Head of caudate nucleus (tissue), 42 donors: ENCODE measurements at places on chromosomes 4 and X.

DNA sequence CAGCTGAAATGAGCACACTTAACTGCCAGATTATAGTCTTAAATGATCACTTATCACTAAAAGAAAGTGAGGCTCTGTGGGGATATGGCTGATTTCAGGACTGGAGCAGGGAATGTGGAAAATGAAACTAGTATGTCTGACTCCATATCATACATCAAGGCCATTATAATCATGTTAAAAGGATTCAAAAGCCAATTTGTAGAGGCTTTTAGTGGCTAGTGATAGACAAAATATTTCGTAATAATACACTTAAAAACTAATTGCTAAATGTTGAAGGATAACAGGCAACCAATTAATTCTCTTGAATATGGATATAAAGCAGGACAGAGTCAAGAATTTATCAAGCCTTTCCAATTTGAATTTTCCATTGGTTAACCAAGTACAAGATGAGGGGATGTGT, 358.1 kb upstream of the NDST3 start:
- no peak for DNase-seq

- DNase-seq, result no peak
Observed at GRCh38 chr4:94410678-94411206, 41.0 kb upstream of the PDLIM5 start.

DNA sequence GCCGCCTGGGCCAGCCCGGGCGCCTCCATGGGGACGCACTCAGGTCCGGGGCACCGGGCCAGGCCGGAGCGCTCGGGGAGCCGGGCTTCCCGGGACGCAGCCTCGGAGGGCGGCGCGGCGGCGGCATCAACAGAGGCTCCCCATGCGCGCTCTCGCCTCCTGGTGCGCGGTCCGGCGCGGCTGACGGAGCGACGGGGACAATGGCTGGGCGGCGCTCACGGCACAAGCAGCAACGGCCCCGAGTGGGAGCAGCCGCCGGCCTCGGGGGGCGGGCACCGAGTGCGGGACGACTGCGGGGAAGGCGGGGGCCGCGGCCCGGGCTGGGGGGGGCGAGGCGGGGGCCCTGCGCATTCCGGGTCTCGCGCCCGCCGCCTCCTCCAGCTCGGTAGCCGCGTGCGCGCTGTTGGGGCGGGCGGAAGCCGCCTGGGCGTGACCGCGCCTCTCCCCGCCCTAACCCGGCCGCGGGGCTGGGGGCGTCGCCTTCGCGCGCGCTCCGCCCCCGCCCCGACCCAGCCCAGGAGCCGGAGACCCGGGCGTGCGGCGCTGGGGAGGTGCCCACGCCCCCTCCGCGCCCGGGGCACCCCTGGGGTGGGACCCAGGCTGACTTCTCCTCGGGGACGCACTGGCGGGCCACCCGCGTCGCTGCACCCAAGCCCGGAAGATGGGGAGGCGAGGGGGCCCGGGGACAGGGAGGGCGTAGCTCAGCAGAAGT, at the start of gene PRKX:
TSS of gene PRKX (minus strand) at position 425 of the 712 bp plus-strand sequence. CDS start at position 29, 396 bp downstream.
- DNase-seq, result peak; percentile 47

DNA sequence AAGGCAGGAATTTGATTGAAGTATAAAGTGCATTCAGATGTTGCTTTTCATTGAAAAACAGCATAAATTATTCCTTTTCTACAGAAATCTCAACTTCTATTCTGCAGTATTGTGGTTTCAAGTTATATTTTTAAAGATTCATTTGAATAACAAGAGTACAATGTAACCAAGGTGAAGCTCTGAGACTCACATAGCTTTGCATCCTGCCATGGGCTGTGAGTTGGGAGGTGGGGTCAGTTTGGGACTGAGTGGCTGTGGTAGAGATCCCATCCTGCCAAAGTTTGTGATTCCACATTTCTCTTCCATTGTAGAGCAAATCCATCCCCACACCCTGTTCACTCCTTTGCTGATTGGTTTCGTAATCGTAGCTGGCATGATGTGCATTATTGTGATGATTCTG, 69.2 kb downstream of the KIT start:
- no peak for DNase-seq

- no peak for DNase-seq
Observed at GRCh38 chrX:3713937-3714434, 537 bp upstream of the PRKX start.

DNA sequence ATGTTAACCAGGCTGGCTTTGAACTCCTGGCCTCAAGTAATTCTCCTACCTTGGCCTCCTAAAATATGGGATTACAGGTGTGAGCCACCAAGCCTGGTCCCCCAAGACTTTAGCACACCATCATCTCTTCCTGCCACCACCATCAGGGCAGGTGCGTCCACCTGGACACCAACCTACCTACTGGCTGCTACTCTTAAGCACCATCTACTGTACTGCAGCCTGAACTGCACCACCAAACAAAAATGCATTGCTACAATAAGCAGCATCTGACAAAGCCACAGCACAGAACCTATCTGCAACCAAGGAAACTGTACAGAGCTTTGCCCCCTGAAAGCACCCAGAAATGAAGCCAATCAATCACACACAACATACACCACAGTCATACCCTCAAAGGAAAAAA, 139.7 kb downstream of the EFHC2 start:
- no peak for DNase-seq

GRCh38 chr4:62135565-62136156, 935.5 kb downstream of the ADGRL3 start:
- DNase-seq, result no peak

- DNase-seq, result no peak
Observed at GRCh38 chrX:100635989-100636320, 651 bp downstream of the TSPAN6 start.

- DNase-seq, result no peak
Observed at GRCh38 chr4:141078871-141079270, 54.4 kb downstream of the RNF150 start.

DNA sequence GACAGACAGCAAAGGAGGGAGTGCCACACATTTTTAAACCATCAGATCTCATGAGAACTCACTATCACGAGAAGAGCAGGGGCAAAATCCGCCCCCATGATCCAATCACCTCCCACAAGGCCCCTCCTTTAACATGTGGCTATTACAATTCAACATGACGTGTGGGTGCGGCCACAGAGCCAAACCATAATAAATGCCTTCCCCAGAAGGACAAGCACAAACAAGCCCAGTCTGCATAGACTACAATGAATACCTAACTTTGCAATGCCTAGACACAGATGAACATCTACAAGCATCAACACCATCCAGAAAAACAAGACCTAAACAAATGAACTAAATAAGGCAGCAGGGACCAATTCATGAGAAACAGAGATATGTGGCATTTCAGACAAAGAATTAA, 12.3 kb downstream of the ETDA start:
- DNase-seq, result no peak

GRCh38 chrX:44240036-44240435, 103.4 kb downstream of the EFHC2 start:
- DNase-seq, result no peak

GRCh38 chrX:107454302-107454701, 4.8 kb downstream of the FRMPD3 start:
- DNase-seq, result no peak

DNA sequence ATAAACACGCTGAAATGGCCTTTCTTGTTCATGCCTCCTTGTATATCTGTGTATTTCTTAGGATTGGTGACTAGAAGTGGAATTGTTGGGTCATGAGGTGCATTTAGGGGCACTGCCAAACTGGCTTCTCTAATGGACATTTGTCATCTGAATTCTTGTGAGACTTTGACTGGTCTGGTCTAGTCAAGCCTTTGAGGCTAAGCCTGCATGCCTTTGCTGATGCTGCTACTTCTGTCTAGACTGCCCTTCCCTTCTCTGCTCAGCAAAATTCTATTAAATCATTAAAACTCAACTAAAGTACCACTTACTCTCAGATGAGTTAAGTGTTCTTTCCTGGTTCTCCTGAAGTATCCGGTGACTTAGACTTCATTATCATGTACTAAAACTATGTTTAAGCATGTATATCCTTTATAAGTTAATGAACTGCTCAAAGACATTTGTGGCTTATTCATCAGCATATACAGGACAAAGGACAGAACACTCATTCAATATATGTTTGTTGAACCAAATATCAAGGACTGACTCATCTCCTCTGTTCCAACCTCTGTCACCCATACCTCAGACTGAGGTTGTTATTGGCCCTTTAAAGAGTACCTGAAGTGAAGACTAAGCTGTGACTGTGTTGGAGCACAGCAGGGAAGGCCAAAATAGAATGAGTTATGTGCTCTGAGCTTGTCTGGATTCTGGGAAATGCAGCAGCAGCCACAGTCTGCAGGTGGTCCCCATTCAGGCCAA, 9.0 kb downstream of the TCEAL1 start:
- no peak for DNase-seq

GRCh38 chrX:134886002-134886596, 104.7 kb upstream of the SMIM10 start:
- no peak for DNase-seq

DNA sequence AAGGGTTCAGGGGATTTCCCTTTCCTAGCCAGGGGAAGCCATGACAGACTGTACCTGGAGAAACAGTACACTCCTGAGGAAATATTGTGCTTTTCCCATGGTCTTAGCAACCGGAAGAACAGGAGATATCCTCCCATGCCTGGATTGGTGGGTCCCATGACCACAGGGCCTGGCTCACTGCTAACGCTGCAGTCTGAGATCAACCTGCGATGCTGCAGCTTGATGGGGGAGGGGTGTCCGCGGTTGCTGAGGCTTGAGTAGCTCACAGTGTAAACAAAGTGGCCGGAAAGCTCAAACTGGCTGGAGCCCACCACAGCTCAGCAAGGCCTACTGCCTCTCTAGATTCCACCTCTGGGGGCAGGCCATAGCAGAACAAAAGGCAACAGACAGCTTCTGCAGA, 819.5 kb downstream of the TECRL start:
- no peak for DNase-seq

DNA sequence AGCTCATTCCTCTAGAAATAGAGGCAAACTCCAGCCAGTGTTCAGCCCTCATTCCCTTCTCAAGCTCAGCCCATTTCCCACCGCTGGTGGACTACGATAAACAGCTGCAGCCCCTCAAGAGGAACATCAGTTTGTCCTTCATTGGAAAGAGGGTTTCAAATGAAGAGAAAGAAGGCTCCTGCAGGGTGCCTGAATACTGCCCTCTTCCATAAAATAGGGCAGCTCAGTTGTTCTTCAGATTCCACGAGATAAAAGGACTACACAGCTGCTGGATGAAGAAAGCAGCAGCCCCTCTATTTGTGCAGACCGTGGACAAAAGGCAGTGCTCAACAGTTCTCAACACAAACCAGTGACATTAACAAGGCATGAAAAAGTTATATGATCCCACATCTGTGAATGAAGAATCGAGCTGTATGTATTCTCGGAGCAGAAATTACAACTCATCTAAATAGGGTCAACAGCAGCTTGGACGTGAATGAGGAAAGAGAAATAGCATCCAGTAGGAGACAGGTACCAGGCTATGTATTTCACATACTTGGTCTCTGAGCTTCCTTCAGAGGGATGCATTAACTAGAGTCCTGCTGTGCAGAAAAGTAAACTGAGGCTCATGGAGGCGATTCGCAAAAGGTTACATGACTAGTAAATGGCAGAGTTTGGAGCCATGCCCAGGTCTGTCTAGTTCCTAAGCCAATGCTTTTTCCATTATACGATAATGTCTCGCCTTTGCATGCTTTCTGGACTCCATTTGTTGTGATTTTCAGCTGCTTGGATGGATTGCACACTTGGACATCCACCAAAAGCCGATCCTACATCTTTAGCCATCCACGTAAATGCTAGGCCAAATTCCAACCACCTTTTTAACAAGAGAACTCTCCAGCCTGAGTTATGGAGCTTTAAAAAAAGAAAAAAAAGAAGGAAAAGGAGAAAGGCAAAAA, 301.2 kb upstream of the PPARGC1A start:
- DNase-seq, result no peak

DNA sequence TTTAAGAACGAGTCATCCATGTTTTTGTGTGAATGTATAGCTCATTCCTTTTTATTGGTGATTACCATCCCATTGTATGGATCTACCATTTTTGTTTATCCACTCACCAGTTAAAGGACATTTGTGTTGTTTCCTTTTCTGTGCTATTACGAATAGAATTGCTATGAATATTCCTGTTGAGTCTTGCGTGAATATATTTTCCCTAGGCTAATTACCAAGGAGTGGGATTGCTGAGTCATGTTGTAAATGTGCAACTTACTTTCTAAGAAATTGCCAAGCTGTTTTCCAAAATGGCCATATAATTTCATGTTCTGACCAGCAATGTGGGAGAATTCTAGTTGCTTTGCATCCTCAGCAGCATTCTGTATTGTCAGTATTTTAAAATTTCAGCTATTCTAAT, 51.3 kb downstream of the YIPF6 start:
- no peak for DNase-seq
